Stimulated activated CD8-positive, alpha-beta memory T cell treated with anti-CD3 and anti-CD28 coated beads, Interleukin-12 subunit alpha, Interleukin-12 subunit beta, amount 100 ng/mL, for 4 hours (primary cell): ENCODE measurements at places on chromosomes 3 and 15.

DNA sequence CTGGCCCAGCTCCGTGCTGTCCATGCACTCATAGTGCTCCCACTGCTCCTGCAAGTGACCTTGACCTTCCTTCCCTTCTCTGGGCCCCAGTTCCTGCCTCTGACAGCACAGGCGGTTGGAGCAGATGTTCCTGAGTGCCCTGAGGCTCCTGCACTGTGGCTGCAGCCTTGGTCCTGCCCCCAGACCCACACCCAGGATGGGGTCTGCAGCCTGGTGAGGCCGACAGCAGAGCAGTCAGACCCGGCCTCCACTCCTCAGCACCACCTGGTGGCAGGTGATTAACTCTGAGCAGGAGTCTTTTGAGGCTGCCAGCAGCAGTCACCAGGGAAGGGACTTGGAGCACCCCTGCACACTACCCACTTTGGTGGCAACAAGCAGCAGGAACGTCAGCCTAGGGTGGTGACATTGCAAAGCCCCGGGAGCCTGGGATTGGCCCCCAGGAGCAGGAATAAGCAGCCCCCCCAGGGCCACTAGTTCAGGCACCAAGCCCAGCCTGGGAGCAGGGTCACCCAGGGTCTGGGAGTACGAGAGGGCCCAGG, 64.6 kb downstream of the CYP11A1 start:
- no peak for DNase-seq

- DNase-seq: no peak
Observed at GRCh38 chr15:71742964-71743363, 67.4 kb upstream of the NR2E3 start.

DNA sequence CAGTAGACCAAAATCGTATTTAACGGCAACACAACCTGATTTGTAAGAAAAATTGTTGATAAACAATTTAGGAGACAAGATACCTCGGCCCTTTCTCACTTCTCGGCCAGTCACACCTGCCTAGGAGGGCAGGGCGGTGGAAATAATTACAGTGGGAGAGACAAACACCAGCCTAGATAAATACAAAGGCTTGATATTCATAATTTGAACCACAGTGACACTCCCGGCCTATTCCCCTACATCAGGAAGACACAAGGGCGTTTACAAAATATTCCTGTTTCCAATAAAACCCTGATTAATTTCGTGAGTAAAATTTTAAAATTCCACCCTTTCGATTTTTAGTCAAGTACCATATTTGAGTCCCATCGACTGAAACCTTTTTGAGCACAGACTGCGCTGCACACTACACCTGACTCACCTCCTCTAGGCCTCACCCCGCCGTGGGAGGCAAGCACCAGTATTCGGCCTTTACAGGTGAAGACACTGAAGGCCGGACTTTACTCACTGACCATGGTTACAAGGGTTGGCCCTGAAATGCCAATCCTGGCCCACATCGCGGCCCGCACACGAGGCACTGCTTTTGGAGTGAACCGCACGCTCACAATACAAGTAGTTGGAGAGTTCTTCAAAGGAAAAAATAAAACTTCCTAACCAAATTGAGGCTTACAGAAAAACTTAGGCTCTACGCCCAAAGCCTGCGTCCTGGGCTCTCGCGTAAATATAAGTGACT, 794 bp downstream of the ARPP19 start:
- peak; percentile 21 for DNase-seq

- no peak for DNase-seq
Observed at GRCh38 chr15:41279535-41280283, 48.6 kb downstream of the CHP1 start.

GRCh38 chr3:98776140-98776493, 13.0 kb downstream of the ST3GAL6 start:
- no peak for DNase-seq

GRCh38 chr15:33888176-33888575, 80.1 kb upstream of the CHRM5 start:
- no peak for DNase-seq

GRCh38 chr3:11400213-11400612, 128.0 kb downstream of the ATG7 start:
- DNase-seq: no peak

- DNase-seq: no peak
Observed at GRCh38 chr3:193593668-193594030, 641 bp downstream of the OPA1 start.

- no peak for DNase-seq
Observed at GRCh38 chr3:155889212-155889611, 18.8 kb downstream of the GMPS start.

- no peak for DNase-seq
Observed at GRCh38 chr3:108292905-108293328, 3.4 kb upstream of the HHLA2 start.

- DNase-seq: no peak
Observed at GRCh38 chr3:113914646-113915045, 33.2 kb upstream of the ZDHHC23 start.

DNA sequence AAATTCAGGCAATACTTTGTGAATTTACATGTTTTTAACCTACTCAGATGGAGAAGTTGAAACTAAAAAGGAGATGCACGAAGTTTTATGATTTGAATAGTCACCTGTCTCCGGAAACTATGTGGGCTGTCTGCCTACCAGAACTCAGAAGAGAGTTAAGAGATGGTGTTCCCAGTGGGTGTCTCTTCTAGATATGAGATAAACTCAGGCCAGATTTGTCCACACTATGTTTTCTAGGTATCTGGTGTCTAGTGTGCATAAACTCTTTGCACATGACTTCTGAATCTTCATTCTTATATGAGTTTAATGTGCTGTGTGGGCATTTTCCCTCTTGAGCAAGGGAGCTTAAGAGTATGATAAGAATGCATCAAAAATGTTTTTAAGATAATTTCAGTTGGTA, 222.8 kb downstream of the FOXP1 start:
- DNase-seq: no peak

DNA sequence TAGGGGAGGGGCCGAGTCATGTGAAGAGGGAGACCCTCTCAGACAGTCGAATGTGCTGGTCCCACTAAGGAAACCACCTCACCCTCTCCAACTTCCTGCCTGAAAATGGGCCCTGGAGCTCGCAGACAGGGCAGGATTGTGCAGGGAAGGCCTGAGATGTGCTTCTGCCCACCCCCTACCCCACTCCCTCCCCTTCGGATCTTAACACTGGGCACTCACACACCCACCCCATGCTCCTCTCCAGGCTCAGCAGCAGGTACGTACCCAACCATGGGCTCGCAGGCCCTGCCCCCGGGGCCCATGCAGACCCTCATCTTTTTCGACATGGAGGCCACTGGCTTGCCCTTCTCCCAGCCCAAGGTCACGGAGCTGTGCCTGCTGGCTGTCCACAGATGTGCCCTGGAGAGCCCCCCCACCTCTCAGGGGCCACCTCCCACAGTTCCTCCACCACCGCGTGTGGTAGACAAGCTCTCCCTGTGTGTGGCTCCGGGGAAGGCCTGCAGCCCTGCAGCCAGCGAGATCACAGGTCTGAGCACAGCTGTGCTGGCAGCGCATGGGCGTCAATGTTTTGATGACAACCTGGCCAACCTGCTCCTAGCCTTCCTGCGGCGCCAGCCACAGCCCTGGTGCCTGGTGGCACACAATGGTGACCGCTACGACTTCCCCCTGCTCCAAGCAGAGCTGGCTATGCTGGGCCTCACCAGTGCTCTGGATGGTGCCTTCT, 20.0 kb downstream of the ATRIP start:
- no peak for DNase-seq

DNA sequence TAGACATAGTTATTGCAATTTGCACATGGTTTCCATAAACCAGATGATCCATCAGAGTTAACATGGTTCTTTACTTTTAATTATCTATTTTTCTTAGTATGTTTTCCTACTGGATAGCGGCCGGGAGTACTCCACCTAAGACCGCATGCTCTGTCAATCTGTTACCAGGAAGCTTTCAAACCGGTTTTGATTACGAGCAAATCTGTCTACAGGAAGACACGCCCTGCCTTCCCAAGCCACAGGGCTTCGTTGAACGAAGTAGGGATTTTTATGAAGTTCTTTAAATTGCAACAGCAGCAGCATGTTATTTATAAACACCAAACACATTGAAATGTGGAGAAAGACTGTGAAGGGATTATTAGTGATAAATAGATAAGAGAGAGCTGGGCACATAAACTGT, 283.3 kb upstream of the ROBO2 start:
- DNase-seq: no peak

- DNase-seq: no peak
Observed at GRCh38 chr3:28651159-28651558, 302.5 kb upstream of the AZI2 start.

- no peak for DNase-seq
Observed at GRCh38 chr15:101086394-101087171, 165.3 kb downstream of the CHSY1 start.

DNA sequence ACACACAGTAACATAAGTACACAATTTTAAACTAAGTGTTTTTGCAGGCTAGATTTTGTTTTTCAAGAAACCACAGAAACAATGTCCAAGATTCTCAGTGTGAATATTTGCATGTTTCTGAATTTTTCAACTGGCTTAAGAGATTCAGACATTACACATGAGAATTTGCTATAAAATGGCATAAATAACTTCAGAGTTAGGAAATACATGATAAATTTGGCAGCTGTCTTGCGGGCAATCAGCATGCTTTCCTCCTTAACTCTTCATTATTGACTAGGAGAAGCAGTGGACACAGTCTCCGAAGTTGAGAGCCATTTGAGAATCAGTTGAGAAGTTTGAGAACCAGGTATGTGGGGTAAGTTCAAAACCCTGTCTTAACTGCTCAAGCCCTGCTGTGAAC, 625.6 kb upstream of the SGO1 start:
- DNase-seq: no peak

DNA sequence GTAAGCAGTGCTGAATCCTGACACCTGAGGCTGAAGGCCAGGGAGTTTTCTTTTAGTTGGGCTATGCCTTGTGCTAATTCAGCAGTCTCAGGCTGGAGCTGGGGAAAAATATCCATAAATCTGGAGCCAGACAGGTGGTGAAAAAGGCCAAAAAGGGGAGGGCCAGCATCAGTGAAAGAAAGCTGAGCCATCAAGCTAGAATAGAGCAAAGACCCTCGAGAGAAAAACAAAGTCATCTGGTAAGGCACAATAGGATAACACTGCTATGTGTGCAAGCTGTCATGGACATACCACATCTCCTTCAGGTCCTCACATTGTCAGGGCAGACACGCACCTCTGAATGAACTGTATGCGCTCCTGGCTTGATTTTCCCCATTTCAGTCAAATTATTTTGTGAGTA, 687.9 kb downstream of the SQOR start:
- no peak for DNase-seq

GRCh38 chr3:42661593-42662022, 8.1 kb downstream of the ZBTB47 start:
- no peak for DNase-seq

- no peak for DNase-seq
Observed at GRCh38 chr3:177122183-177122856, 75.0 kb downstream of the TBL1XR1 start.

GRCh38 chr3:152383136-152383606, 114.4 kb downstream of the MBNL1 start:
- no peak for DNase-seq

DNA sequence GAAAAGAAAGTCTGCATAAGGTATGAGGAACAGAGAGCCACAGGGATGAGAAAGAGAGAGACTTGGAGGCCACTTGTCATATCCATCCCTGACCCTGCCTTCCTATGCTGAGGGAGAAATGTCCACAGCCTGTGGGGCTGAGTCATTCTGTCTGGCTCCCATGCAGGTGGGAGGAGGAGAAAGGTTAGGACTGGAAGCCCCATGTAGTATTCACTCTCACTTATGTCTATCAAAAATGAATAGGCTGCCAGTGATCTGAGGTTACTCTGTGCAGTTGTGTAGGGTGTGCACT, 71.3 kb downstream of the RAB11A start:
- DNase-seq: no peak

DNA sequence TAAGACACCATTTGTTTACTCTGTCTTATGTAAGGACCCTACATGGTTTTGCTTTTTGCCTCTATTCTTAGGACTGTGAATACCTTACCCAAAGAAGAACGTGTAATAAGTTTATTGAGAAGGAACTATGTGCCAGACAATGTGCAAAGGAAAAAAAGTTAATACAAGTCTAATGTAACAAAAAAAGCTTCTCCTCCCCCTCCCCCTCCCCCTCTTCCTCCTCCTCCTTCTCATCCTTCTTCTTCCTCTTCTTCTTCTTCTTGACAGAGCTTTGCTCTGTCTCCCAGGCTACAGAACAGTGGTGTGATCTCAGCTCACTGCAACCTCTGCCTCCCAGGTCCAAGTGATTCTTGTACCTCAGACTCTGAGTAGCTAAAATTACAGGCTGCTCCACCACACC, 50.9 kb upstream of the MITF start:
- no peak for DNase-seq

DNA sequence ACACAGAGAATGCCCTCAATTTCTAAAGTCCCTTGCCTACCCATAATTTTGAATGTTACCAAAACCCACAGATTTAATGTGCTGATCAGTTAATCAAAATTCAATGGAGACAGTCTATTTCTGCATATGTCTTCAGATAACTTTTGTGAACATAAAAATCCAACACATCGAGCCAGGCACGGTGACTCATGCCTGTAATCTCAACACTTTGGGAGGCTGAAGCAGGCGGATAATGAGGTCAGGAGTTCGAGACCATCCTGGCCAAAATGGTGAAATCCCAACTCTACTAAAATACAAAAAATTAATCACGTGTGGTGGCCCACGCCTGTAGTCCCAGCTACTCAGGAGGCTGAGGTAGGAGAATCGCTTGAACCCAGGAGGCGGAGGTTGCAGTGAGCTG, 49.3 kb downstream of the PEAK1 start:
- DNase-seq: no peak

DNA sequence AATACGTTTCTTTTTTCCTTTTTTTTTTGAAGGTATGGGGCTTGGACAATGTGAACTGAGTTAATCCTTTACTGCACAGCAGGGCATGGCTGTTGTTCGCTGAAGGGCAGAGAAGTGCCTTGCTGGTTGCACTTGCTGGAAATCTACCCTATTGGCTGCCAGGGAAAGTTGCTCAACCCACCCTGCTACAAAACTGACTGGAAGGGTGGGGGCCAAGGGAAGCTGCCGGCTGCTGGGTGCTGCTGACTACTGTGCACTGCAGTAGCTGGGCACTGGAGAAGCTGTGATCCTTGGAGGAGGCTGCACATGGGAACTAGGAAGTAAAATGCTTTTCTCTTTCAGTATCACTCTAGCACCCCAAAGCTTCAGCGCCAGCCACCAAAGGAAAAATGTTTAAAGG, 70.5 kb downstream of the ETV5 start:
- DNase-seq: no peak

DNA sequence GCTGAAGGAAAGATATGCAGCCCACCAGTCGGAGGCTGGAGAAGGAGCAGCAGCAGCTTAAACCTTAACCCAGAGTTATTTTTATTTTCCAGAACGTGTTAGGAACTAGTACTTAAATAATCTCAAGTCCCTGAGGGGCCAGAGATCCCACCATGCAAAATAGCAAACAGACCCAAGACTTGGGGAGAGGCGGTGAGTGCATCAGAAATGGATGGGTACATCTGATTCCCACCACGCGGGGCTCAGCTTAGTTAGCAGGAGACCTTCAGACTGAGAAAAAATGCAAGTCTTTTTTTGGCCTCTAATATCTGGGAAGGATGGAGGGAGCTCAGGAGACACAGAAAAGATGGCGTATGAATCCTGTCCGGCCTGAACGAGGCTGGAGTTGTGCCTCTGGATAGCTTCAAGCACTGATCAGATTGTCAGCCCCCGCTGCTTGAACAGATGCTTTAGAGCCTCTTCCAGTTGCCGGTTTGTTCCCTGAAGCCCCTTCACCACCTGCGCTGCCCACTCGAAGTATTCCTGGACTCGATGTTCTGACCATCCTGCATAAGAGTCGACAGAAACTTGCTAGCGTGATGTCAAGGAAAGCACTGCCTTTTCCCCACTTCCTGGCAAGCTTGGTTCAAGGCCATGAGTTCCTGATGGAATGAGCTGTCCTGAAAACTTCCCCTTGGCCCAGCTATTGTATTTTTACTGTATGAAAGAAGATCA, 1.3 kb downstream of the HDDC3 start:
- DNase-seq: no peak
